NCI-H69 (cell line): ENCODE measurements at places on chromosomes 12 and 14.

GRCh38 chr12:15336768-15337553 lies 14.7 kb downstream of the PTPRO start:
- DNase-seq, result no peak

DNA sequence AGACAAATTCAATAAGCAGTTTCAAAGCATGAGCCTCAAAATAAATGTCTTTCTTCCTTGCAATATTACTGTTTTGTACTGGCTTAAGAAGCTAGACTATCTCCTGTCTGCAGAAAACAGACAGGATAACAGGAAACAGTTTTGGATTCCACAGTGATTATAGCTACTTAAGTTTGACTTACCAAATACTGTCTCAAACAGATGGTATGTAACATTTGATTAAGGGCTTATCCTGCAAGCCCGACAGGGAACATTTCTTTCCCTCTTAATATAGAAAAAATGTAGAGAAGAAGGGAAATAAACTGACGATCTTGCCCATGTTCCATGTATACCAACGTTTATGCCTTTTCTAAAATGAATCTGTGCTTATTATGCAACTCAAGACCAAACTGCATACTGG lies 179.9 kb upstream of the EEA1 start:
- DNase-seq, result peak; percentile 14

GRCh38 chr14:94058128-94058673 lies 22.8 kb downstream of the DDX24 start:
- DNase-seq, result no peak

GRCh38 chr12:105986779-105987684 lies 151.7 kb downstream of the NUAK1 start:
- no peak for DNase-seq

DNA sequence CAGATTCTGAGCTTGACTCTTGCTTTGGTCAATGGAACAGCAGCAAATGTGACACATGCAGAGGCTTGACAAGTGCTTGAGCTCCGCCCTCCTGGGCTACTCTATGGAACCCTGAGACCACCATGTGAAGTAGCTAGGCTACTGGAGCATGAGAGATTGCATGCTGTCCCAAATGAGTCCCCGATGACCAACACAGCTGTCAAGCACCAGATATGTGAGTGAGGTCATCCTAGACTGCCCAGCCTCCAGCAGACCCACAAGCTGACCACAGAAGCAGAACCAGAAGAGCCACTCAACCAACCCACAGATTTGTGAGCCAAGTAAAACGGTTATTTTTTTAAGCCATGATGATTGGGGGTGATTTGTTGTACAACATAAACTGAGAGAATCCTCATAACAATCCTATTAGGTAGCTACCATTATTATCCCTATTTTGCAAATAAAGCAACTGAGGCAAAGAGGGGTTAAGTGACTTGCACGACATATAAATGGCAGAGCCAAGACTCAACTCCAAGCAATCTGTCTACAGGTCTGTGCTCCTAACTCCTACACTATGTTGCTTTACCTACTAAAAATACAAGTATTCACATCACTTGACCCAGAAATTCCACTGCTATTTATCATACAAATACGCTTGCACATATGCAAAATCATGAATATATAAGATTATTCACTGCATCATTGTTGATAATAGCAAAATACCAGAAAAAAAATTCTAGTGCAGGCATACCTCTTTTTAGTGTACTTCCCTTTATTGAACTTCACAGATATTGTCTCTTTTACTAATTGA lies 136.2 kb downstream of the NDUFA12 start:
- no peak for DNase-seq

GRCh38 chr14:100905166-100905565 lies 1.6 kb upstream of the RTL1 start:
- DNase-seq, result no peak

GRCh38 chr14:56664811-56665421 lies 85.3 kb downstream of the TMEM260 start:
- DNase-seq, result no peak

GRCh38 chr12:71141378-71141926 lies 16.3 kb downstream of the TSPAN8 start:
- DNase-seq, result no peak

DNA sequence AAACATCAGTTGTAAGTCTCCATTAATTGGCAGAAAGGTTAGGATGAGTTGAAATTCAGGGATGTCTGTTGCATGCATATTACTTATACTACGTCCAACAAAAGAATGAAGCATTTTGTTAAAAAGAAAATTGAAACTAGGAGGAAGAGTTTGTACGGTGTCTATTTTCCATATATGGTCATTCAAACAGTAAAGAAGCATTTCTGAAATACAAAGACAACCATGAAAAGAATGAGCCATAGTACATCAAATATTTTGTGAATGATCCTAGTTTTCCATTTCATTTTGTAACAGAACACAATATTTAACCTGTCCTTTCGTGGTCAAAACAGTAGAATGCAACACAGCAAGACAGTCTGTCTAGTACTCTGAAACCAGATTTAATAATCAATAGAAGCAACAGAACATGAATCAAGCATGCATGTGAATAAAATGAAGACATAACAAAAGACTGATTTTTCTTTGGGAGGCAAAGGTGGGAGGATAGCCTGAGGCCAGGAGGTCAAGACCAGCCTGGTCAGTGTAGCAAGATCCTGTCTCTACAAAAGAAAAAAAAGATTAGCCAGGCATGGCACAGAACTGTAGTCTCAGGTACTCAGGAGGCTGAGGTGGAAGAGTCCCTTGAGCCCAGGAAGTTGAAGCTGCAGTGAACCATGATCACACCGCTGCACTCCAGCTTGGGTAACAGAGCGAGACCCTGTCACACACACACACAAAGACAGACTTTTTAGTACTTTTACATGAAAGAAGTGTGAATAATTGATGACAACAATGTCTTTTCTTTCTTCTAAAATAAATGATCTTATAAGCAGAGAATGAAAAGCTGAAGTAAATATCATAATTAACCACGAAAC lies 156.0 kb downstream of the LRIG3 start:
- peak; percentile 62 for DNase-seq
